ENCODE measurements at places on chromosomes 3 and 15.

GRCh38 chr3:134567605-134568004, 81.7 kb downstream of the CEP63 start:
- DNase-seq, result no peak

DNA sequence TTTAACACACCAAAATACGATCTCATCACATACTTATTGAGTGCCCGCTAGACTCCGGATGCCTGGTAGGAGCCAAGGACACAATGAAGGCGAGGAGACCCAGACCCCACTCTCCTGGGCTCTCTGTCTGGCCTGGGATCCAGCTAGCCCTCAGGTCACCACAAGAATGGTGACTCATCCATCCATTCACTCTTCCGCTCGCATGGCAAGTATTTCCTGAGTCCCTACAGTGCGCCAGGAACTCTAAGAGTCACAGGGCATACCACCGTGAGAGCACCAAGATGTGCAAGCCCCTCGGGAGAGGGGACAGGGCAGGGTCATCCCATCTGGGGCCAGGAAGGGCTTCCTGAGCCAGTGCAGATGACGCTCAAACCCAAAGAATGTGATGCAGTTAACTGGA, 101.6 kb upstream of the PRR20G start:
- no peak for DNase-seq

DNA sequence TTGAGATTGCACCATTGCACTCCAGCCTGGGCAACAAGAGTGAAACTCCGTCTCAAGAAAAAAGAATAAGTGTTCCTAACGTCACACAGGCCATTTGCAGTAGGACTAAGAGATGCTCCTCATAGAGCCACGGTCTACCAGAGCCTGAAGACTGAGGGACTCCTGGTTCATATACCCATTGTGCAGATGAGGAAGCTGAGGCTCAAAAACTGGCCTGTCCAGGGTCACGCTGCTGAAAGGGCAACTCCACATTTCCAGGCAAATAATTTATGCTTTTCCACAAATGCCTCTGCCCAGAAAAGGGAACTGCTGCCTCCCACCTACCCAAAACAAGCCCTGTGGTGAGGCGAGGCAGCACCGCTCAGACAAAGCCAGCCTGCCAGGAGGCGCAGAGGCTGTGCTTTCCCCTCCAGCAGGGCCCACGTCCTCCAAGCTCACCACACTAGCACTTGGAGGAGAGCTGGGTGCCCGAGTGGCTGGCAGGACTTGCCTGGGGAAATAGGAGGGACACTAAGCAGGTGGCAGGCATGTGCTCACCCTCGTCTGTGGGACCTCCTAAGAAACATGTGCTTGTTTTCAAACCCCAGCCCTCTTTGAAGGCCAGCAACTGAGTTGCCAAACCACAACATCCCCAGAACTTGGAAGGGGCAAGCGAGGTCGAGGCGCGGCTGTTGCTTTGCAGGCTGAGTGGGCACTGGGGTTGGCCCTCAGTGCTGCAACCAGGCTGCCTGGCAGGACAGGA, 195.6 kb downstream of the XXYLT1 start:
- no peak for DNase-seq

DNA sequence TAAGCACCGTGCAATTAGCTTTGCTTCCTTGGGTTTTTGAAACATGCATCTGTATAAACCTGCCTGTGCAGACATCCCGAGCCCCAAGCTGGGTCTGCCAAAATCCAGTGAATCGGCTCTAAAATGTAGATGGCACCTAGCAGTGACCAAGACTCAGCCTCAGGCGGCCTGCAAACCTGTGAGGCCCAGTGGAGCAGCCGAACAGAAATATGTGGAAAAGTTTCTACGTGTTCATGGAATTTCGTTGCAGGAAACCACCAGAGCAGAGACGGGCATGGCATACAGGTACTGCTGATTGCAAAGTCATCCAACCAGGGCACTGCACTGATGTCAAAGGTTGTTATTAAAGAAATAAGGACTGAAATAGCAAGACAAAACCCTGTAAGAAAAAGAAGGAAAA, 22.8 kb downstream of the KCNAB1 start:
- no peak for DNase-seq
